ENCODE measurements at places on chromosomes 13 and 19. TPM values are rescaled to one million over a fixed set of nuclear protein-coding genes. Genes with fewer than 3 reads are reported as not detected.

GFY gene
- not detected for polyA plus RNA-seq

CPT1C gene
- 27.8 TPM for polyA plus RNA-seq

SHKBP1 gene
- polyA plus RNA-seq: 37.8 TPM

KLF1 gene
- polyA plus RNA-seq: 2.3 TPM

POSTN gene
- polyA plus RNA-seq: 340 TPM

TUBA3C gene
- not detected for polyA plus RNA-seq

FPR2 gene
- polyA plus RNA-seq: 0.22 TPM

FCAR gene
- polyA plus RNA-seq: 0.47 TPM

ODAD3 gene
- polyA plus RNA-seq: 0.59 TPM

FUT2 gene
- polyA plus RNA-seq: 1.5 TPM

All from right lung (tissue), 10 donors.